ENCODE measurements at places on chromosomes 11 and 22.

GRCh38 chr11:29447821-29448220 lies 569.0 kb downstream of the KCNA4 start:
- no peak for DNase-seq

DNA sequence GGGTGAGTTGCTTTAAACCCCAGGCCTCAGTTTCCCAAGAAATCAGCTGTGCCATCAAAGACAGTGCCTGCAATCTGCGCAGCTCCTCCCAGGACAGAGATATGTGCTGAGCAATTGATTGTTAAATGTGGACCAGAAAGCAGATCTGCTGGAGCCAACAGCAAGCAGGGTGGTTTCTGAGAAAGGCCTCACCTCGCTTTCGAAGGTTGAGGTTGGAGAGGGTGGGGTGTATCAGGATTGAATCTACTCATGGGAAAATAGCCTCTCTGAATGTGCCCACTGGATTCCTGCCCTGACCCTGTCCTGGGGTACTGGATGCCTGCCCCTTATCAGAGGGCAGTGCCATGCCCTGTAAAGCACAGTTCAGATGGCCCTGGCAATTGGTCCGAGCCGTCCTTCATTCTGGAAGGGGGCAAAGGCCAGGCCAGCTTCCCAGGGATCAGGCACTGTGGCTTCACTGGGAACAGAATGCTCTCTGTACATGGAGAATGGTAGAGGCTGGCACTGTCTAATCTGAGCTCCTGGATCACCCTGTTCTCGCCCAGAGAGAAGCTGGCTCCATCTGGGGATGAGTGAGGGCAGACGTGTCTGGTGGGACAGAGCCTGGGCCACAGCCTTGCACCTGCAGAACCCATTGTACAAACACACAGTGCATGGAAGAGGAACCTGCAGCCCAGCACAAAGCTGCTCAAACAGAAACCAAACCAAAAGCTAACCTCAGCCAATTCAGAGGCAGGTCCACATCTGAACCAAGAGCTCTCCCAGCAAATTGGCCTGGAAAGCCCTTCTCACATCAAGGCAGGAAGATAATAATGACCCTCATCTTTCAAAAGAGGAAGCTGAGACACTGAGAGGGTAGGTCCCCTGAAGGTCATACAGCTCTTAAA lies 15.2 kb downstream of the DHCR7 start:
- no peak for DNase-seq

DNA sequence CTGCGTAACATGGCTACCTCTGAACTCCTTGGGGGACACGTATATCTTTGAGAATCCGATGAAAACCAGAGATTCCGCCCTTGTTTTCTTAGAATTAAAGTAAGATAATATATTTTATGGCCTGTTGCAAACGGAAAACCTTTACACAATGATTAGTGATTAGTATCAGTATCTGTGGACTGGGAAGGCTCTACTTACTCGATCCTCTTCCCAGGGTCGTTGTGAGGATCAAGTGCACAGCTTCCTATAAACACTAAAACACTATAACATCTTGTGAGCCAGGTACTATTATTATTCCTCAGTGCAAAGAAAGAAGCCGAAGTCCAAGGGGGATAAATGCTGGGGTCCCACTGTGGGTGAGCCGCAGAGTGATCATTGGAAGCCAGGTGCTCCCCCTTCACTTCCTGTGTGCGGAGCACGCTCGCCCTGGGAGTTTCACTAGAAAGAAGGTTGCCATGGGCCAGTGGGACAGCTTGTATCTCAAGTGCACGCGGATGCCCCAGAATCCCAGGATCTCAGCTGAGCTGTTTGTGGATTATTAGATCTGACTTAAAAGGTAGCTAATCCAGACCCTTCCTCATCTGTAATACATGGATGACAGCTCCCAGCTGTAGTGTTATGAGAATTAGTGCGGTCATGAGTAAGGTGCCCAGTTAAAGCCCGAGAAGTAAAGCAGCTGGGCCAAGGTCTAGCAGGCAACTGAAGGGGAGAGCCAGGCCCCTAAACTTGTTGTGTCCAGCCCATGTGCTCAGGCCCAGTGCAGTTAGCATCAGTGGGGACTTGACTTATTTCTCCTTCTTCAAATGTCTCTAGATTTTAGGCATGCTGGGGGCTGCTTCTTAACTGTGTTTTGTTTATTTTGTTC lies 839 bp downstream of the CBY1 start:
- DNase-seq = peak; percentile 65

DNA sequence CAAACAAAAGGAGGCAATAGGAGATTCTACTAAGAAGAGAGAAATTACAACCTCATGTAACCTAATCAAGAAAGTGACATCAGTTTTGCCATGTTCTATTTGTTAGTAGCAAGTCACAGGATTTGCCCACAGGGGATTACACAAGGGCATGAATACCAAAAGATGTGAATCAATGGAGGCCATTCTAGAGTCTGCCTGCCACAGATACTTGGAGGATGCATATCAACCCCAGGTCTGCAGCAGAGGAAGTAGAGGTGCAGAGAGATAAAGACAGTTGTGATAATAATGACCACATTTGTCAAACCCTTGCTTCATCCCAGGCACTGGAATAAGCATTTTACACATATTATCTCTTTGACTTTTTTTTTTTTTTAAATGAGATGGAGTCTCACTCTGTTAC lies 2.4 kb upstream of the ASCC2 start:
- DNase-seq = no peak

GRCh38 chr11:65307298-65308229 lies 7.1 kb upstream of the CDC42EP2 start:
- no peak for DNase-seq

- peak; percentile 49 for DNase-seq
Measured at GRCh38 chr11:502288-503178, 4.5 kb downstream of the RNH1 start.

DNA sequence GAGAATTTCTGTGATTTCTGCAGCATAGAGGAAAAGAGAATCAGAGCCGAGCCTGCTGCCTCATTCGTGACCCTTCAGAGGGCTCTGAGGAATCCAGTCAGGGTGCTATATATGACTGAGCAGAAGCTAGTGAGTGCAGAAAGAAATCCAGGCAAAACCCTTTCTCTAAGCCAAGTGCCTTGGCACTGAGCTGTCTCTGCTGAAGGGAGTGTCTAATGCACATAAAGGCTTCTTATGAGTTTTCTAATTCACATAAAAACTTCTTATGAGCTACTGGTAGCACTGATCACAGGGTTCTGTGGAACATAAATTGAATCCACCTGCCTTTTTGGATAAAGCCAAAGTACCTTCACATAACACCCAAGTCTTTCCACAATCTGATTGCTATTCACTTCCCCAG lies 785.7 kb upstream of the CCDC90B start:
- no peak for DNase-seq

GRCh38 chr11:128476049-128476448 lies 111.3 kb downstream of the ETS1 start:
- no peak for DNase-seq

GRCh38 chr11:22244986-22245592 lies 52.2 kb downstream of the ANO5 start:
- DNase-seq = peak; percentile 75

DNA sequence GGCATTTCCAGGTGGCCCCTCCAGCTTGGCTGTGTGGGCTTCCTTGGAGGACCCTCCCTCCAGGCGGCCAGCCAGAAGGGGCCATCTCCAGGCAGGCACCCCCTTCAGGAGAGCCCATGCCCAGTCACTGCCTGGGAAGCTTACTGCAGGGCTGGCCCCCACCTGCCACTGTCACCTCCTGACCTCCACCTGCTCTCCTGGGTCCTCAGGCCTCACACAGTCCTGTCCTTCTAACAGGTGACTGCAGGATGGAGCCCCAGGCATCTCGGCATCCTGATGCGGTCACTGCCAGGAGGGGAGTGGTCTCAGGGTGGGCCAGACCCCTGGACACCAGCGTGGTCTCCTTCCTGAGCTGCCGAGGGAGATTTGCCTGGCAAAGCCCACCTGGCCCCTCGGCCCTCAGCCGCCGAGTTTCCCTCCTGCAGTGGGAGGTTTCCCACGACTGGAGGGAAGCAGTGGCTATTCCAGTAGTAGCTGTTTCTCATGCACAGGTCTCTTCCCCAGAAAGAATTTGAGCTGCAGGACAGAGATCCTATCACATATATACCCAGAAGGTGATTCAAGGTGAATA lies 13.0 kb downstream of the TBX1 start:
- DNase-seq = no peak

GRCh38 chr11:80443177-80443576 lies 1002.3 kb upstream of the TENM4 start:
- no peak for DNase-seq

- DNase-seq = no peak
Measured at GRCh38 chr11:80849253-80849652, 1408.4 kb upstream of the TENM4 start.

GRCh38 chr22:20459152-20459542 lies 21.5 kb upstream of the SCARF2 start:
- DNase-seq = peak; percentile 38

DNA sequence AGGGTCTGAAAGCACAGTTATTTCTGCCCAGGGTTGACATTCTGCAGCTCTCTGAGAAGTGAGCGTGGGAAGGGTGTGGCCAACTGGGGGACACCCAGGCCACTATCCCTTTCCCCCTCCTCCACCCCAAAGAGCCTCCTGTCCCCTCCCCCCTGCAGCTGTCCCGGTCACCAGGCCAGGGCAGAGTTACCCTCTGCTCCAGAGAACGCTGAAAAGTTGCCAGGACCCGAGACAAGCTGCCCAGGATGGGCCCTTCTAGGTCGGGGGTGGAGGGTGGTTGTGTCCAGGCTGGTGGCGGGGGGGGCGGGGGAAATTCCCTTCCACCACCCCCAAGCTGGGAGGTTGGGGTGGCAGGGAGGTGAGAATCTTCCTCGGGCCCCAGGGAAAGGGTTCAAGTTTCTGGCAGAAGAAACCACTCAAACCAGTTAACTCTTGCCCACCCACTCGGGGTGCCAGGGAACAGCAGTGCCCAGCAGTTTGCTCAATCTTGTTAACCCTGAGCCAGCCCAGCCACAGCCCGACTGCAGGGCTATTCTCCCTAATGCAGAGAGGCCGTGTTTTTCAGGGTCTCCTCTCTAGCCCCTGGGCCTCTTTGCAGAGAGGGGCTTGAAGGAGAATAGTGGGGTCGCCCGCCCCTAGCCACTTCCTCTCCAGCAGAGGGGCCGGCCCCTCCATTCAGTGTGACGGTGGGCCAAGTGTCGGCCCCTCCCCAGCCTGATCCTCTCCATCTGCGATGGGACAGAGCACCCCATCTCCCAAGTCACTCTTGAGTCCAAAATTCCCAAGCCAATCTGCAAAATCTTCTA lies 697 bp downstream of the LGALS1 start:
- no peak for DNase-seq

DNA sequence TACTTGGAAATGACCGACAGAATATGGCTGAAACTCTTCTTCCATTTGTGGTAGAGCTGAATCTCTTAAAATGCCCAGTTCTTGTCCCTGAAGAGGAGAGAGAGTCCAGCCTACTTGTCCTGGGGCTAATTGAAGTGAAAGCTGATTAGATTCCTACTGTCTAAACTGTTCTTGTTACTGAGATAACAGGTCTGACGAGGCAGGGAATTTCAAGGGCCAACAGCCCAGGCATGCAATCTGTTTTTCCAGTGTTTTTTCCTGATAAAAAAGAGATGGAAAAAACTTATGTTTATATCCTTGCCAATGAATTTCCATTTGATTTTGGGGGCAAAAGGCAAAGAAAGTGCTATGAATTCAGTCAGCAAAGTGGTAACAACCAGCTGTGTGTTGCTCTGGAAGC lies 195.5 kb downstream of the ETS1 start:
- DNase-seq = peak; percentile 69

- DNase-seq = peak; percentile 68
Measured at GRCh38 chr11:44518968-44519550, 46.4 kb upstream of the CD82 start.

GRCh38 chr22:20519558-20519957 lies 12.1 kb downstream of the MED15 start:
- DNase-seq = no peak

- DNase-seq = no peak
Measured at GRCh38 chr11:135008001-135008405, 596.0 kb upstream of the B3GAT1 start.

DNA sequence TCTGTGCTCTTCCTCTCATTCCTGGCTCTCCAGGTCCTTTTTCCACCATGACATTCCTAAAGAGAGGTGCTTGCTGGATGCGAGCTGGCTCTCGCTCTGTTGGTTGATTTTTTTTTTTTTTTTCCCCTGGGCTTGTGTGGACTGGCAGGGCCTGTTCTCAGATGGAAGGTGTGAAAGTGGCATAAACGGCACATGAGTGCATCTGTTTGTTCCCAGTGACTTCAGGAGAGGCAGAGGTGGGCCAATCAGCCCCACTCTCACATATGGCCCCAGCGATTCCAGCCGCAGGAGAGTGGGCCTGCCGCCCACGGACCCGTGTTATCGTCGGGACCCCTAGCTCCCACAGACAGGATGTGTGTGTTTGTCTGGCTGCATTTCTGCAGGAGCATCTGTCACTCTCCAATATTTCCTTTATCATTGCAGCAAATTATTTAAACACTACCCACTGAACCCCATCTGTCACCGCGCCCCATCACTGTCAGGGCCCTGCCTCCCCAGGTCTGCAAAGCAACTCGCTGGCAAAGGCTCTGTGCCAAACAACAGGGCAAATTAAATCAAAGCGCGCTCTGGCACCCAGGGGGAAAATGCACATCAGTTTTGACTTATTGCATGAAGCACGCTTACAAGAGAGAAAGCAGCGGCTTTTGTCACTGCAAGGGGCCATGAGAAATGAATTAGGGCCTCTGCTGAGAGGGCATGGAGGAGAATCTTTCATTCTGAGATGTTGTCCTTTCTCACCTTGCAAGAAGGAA lies 886.3 kb downstream of the NTM start:
- no peak for DNase-seq

DNA sequence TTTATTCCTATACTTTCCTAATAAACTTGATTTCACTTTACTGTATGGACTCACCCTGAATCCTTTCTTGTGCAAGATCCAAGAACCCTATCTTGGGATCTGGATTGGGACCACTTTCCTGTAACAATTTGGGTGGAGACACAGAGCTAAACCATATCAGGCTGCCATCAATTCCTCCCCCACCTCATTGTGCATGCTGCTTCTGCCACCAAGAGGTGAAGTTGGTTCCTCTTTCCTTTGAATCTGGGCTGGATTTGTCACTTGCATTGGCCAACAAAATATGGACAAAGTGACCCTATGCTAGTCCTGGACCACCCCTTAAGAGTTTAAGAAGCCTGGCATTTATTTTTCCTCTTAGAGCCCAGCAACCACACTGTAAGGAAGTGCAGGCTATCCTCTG lies 39.4 kb upstream of the CEP295 start:
- no peak for DNase-seq

GRCh38 chr11:88861618-88862017 lies 204.2 kb downstream of the GRM5 start:
- no peak for DNase-seq

DNA sequence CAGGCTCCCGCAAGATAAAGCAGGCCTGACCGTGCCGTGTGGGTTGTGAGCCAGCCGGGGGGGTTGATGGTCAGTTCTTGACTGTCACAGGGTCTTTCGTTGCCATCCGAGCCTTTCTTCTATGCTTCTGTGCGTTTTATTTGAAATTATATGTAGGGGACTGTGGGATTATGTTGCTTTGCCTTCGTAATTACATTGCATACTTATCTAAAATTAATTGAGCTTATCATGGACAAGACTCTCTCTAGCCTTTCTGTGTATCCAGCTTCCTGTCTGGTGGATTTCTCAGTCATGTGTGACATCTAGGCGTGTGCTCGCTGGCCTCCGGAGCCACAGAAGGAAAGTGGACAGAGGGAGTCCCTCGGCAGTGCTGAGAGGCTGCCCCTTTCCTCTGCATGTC lies 93.2 kb downstream of the TBC1D22A start:
- DNase-seq = no peak
